Right lung (tissue), 10 donors: ENCODE measurements at places on chromosomes 4 and X. TPM values are rescaled to one million over a fixed set of nuclear protein-coding genes. Genes with fewer than 3 reads are reported as not detected.

The HS6ST2 gene
- 13.4 TPM for polyA plus RNA-seq

The ARHGAP36 gene
- polyA plus RNA-seq = 0.94 TPM

The PABPC5 gene
- 10.8 TPM for polyA plus RNA-seq

The STOX2 gene
- 11.8 TPM for polyA plus RNA-seq

The SMIM20 gene
- polyA plus RNA-seq = 37.8 TPM

The DCAF8L2 gene
- not detected for polyA plus RNA-seq

The NSG1 gene
- polyA plus RNA-seq = 63.2 TPM

The GJB1 gene
- polyA plus RNA-seq = 6.7 TPM

The SERTM2 gene
- polyA plus RNA-seq = 0.05 TPM

The GCNA gene
- 2.9 TPM for polyA plus RNA-seq
